ENCODE measurements at places on chromosomes 6 and 20.

GRCh38 chr6:52502306-52503029, 74.4 kb downstream of the TRAM2 start:
- no peak for DNase-seq

DNA sequence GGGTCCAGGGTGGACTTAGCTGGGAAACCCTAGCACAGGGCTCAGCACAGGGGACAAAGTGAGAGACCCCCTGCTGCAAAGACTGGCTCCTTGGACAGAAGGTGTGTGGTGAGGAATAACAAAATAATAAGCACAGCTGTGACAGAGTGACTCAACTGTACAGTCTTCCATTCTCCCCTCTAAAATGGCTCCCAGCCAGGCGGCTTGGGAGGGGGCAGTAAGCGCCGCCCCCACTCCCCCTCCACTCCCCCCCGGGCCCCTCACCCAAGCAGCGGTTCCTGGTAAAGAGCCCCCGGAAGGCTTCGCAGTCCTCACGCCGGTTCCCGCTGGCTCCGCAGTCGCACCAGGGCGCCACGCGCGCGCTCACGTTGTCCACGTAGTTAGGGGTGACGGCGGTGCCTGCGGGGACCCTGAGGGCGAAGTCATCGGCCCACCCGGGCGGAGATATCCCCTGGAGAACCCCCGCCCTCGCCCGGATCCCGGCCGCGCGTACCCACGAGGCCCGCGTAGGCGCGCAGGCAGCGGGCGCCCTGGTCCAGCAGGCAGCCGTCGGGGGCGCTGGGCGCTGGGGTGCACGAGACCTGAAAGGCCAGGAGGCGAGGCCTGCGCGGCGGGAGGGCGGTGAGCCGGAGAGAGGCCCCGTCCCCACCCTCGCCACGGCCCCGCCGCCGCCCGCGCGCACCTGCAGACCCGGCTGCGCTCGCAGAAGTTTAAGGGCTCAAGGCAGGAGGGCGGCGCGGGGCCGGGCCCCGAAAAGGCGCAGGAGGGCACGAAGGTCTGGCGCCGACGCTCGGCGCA, 2.7 kb downstream of the GFRA4 start:
- no peak for DNase-seq

- no peak for DNase-seq
These were observed 4.5 kb downstream of the ZDHHC14 start for GRCh38 chr6:157385482-157385881.

DNA sequence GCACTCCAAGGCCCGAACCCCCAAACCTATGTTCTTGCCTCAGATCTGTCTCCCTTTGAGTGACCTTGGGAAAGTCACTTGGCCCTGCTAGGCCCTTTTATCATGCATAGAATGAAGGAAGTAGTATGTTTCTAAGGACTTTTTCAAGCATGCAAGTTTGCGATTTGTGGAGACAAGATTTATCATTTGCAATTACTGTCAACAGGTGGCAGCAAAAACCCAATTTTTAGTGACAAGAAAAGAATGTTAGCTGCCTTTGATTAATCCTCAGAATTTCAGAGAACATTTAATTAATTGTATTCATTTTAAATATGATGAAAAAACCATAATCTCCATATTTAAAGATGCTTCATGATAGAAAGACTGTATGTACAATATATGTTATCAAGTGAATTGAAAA, 28.3 kb upstream of the PREP start:
- DNase-seq = no peak

GRCh38 chr20:8367689-8368088, 235.6 kb downstream of the PLCB1 start:
- DNase-seq = no peak

DNA sequence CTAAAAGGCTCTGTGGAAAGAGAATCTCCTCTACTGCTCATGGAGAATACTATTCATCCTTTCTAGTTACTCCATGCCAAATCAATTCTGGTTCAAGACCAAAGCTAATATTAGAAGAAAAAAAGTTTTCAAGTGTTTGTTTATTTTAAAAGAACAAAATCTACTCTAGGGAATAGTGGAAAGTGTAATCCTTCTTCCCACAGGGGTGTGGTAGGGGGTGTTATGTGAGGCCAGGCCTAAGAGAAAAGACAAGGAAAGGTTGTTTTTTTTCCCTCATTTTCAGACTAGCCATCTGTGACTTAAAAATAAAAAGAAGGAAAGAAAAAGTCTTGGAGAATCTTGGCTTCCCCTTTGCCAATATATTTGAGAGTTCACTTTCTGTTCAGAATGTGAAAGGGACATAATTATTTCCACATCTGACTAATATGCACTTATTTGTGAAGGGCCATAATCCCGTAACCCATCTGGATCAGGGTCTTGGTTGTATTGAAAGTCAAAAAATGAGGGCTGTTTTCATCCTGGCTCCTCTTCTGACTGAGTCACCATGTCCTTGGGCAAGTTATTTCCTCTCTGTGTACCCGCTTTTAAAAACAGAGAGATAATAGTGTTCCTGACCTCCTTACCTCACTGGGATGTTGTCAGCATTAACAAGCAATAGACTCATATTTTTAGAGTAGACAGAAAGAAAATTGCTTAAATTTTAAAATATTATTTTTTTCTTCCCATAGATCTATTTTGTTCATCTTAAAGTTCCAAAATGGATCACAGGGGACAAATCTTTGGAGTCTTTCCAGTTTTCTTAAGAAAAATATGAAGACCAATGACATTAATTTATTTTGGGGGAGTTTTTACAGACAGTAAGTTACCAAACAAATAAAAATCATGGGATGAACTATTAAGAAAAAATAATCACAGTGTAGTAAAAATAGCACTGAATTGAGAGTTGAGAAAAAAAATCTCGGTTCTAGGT, 233.7 kb downstream of the IBTK start:
- DNase-seq = no peak

GRCh38 chr6:3592371-3592941, 135.6 kb upstream of the SLC22A23 start:
- DNase-seq = no peak

GRCh38 chr6:36335465-36336207, 1.1 kb downstream of the BNIP5 start:
- no peak for DNase-seq

- DNase-seq = no peak
These were observed 4.9 kb upstream of the YTHDF1 start for GRCh38 chr20:63220696-63221399.

GRCh38 chr6:348860-349396, 42.6 kb upstream of the IRF4 start:
- DNase-seq = no peak

- DNase-seq = no peak
These were observed 253.0 kb downstream of the ARID1B start for GRCh38 chr6:157029980-157030690.

DNA sequence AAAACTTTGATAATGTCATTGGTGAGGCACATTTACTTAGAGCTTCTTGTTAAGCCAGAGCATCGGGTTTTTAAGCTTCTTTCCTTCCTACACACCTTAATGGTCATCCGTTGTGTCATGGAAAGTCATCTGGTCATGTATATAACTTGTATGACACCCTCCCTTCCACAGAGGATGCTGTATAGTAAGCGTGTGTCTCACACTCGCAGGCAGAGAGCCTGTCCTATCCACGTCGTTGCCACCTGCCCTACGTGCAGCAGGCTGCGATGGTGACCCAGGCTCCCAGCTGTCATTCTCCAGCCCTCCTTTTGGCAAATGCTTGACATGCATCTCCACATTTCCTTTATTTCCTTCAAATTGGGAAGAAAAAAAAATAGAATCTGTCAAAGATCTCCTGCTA, 85.6 kb downstream of the MYB start:
- DNase-seq = no peak

DNA sequence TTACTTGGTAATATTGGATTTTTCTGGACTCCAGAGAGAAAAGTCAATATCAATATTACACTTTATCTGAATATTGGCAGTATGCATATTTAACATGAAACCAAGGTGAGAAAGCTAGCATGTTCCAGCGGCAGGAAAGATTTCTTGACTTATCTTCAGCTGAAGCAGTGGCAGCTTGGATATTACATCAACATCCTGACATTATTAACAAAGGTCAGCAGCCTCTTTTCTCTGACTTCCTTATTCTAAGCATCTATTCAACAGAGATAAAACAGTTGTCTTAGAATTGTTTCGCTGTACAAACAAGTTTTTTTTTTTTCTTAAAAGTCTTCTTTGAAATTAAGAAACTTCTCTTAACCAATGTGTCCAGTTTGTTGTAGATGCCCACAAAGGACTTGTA, 11.8 kb downstream of the DCBLD1 start:
- DNase-seq = no peak

DNA sequence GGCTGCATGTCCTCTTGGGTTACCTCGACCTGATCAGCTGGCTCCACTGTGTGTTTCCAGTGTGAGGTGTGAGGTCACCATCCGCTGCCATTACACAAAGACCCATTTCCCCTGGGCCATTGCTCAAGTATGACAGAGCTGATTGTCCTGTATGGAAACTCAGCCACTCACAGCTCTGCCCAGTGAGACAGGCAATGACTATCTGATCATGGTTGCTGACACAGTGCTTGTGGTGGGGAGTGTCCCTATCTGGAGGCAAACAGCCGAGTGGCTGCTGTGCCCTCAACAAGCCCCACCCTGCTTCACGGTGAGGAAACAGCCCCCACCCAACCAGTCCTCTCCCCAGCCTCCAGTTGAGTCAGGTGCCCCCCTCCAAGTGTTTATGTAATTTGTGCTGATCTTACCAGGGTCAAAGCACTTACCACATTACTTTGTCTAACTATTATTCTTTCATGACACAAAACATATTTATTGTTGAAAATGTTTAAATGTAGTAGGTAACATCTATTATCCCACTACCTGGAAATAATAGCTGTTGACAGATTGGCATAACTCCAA, 11.7 kb upstream of the MAPK13 start:
- no peak for DNase-seq

DNA sequence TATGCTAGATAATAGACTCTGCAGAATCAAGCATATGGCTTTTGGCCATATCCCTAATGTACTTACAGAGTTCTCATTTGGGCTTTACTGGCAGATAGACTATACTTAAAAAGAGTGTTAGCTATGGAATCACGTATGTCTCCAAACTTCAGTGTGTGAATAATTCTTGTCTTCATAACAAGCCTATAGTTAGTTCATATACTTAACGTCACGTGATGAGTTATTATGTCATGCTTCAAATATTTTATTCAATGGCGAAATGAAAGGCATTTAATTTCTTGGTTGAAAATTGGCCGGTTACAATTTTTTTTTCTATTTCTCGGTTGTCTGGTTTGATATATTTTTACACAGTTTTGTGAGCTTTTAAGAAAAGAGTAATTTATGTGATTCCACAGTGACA, 62.7 kb downstream of the MEI4 start:
- DNase-seq = no peak

- DNase-seq = no peak
These were observed 156.4 kb downstream of the ASCC3 start for GRCh38 chr6:100724696-100725095.

DNA sequence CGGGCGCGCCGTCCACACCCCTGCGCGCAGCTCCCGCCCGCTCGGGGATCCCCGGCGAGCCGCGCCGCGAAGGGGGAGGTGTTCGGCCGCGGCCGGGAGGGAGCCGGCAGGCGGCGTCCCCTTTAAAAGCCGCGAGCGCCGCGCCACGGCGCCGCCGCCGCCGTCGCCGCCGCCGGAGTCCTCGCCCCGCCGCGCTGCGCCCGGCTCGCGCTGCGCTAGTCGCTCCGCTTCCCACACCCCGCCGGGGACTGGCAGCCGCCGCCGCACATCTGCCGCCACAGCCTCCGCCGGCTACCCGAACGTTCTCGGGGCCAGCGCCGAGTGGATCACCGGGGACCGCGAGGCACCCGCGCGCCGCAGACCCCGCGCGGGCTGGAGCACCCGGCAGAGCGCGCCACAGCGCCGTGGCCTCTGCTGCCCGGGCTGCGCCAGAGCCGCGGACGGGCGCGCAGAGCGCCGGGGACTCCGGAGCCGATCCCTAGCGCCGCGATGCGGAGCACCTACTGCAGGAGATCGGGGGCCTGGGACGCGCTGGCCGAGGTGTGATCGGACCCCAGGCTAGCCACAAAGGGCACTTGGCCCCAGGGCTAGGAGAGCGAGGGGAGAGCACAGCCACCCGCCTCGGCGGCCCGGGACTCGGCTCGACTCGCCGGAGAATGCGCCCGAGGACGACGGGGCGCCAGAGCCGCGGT, at the start of gene BMP2:
BMP2 (plus strand) TSS at position 151 of the 692 bp plus-strand sequence. CDS start 2,441 bp downstream, outside the sequence.
- no peak for DNase-seq

DNA sequence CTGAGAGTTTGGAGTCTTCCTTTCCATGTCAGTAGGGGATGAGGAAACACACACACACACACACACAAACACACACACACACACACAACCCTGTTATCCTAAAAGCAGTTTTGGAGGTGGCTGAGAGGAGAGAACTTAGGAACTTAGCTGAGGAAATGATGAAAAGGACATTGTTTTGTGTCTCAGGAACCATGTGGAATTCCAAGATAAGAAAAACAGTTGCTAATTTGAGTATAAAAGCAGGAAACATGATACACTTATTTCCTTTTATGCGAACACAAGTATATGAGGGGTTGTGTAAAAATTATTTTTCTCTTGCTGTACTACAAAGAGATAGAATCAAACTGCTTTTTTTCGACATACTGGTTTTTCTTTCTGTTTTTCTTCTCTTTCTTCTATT, at the start of gene MYCT1:
MYCT1 (plus strand) TSS at position 264 of the 400 bp plus-strand sequence; CDS start at position 270, 6 bp downstream.
- no peak for DNase-seq

DNA sequence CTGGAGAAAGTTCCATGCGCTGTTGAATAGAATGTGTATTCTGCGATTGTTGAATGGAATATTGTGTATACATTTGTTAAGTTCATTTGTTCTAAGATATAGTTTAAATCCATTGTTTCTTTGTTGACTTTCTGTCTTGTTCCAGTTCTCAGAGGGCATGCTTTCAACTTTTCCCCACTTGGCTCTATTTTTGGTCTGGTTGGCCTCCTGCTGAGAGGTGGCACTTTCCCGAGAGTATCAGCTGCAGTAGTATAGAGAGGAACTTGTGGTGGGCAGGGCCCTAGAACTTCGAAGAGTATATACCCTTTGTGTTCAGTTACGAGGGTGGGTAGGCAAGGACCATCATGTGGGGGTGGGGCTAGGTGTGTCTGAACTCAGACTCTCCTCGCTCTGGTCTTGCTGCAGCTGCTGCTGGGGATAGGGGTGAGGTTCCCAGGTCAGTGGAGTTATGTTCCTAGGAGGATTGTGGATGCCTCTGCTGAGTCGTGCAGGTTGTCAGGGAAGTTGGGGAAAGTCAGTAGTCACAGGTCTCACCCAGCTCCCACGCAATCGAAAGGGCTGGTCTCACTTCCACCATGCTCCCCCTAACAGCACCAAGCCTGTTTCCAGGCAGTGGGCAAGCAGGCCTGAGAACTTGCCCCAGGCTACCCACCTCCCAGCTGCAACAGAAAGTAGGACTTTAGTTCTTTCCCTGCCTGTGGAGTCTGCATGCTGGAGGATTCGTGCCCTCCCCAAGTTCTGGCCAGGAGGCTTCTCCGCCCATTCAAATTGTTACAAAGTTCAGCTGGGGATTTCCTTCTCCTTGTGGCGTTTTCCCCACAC, 118.9 kb upstream of the SSTR4 start:
- no peak for DNase-seq

GRCh38 chr20:1310071-1310470, 18.9 kb downstream of the SDCBP2 start:
- DNase-seq = no peak

GRCh38 chr6:132084811-132085509, 133.8 kb upstream of the CCN2 start:
- DNase-seq = no peak
